Activated gamma-delta T cell (primary cell): ENCODE measurements at places on chromosomes 4 and X.

DNA sequence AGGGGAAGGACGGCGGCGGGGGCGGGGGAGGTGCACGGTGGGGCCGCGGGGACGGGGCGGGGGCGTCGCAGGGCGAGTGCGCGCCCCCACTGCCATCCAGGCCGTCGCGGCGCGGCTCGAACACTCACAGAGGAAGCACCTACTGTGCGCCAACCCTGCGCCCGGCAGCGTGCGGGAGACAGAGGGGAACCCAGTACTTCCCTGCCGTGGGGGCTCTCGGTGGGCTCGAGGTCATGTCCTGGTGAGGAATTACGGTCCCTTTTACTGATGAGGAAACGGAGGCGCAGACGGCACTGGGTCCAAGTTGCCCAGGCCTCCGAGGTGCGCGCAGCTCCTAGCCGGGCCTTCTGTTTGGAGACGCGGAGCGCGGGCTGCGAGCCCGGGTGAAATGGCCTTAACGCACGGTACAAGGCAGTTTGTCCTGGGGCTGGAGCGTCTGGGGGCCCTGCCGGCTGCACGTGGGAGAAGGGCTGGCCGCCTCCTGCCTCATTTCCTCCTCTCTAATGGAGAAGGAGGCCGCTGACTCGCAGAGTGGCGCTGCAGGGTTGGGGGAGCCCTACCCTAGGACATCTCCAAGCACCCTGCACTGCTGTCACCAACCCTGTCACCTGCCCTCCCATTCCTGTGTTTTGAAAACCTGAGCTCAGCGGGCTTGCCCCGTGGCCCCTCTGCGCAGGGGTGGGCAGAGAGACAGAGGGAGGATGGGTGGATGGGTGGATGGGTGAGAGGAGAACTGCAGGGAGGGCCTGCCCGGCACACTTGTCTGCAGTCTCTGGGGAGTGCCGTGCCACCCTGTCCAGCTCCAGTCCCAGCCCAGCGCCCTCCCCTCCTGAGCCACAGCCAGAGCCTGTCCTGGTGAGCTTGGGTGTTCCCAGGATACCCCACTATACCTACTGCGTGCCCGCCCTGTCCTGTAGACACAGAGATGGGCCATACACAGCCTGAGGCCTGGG lies 106.0 kb downstream of the ADRA2C start:
- no peak for DNase-seq

DNA sequence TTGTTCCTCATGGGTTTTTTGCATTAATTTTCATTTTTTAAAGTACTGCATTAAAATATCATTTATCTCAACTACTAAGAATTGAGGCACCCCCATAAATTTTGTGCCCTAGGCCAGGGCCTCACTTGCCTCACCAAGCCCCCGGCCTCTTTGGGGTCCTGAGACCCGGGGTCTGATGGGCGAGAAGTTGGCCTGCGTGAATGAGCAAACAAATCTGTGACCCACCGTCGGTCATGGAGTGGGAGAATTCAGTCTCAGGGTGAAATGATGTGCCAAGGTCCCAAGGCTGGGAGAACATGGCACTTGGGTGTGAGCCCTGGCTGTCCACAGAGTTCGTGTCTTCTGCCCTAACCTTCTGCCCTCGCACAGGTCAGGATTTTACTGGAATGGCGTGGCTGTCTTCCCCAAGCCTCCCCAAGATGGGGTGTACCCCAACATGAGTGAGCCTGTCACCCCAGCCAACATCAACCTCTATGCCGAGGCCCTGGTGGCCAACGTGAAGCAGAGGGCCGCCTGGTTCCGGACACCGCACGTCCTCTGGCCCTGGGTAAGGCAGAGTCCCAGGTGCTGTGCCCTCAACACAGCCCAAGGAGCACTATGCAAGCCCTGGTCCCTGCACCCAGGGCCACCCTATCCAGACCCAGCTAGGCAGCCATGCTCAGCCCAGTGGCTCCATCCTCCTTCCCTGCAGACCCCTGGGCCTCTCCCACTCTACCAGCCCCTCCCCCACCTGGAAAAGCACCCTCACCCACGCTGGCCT lies 18.0 kb downstream of the MAN2B2 start:
- no peak for DNase-seq

DNA sequence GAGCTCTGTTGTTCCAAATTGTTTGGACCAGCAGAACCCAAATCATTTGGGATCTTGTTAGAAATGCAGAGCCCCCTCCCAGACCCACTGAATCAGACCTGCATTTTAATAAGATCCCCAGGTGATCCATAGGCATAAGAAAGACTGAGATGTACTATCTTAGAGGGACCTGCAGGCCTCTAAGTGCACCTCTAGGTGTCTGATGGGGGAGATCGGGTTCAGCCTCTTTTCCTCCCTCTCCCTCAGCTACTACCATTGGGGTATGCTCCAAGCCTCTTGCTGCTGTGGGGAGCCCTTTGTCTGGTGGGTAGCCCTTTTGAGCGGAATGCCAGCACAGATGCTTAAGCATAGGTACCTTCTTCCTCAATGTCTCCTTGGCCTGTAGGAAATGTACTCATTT lies 63.8 kb upstream of the RPS6KA3 start:
- no peak for DNase-seq

GRCh38 chr4:92184566-92184965 lies 119.2 kb upstream of the GRID2 start:
- no peak for DNase-seq

GRCh38 chrX:51851507-51852085 lies 41.8 kb upstream of the MAGED1 start:
- no peak for DNase-seq

- DNase-seq: no peak
Measured at GRCh38 chr4:1978226-1978625, 30.5 kb downstream of the NELFA start.

DNA sequence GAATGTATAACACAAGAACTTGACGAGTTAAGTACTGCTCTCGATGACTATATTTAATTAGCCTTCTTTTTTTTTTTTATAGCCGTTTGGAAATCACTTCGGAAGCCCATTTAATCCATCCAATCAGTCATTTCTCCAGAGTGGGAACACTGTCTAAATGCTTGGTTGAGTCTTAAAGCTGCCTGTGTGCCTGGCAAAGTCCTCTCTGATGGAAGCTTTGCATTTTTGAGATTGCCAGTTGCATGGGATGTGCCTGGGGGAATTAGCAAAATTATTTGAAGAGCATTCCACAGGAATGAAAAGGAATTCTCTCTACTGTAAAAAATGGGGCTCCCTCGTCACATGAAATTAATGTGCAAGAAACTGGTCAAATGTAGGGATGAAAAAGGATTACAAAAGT lies 398.8 kb upstream of the RPS6KA3 start:
- no peak for DNase-seq

DNA sequence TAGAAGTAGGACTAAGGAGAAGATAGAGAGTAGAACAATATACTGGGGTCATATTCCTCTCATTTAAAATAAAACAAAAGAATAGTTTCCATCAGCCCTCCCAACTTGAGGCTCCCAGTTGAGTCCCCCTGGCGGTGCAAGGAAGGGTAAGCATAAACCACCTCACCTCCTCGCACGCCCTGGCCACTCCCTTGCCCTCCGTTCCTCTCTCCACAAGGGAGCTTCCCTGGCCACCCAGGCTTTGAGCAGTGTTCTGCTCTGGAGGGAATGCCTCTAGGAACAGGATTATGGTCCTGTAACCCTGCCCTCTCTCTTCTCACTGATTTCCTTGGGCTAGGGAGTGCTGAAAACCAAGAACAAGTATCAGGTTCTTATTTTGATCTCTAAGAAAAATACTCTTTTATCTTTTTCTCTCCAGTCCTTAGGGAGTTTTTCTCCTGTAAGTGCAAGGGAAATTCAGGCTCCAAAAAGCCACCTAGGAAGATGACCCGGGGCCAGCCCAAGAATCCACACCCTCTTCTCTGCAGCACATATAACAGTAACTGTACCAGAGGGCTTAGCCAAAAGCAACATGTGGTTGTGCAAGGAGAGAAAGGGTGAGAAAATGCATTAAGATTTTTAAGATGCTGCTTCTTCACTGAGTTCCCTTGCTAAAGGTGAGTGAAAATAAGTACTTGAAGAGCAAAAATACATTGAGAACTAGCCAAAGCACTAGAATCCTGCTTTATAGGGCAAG lies 69.9 kb downstream of the USP38 start:
- no peak for DNase-seq

DNA sequence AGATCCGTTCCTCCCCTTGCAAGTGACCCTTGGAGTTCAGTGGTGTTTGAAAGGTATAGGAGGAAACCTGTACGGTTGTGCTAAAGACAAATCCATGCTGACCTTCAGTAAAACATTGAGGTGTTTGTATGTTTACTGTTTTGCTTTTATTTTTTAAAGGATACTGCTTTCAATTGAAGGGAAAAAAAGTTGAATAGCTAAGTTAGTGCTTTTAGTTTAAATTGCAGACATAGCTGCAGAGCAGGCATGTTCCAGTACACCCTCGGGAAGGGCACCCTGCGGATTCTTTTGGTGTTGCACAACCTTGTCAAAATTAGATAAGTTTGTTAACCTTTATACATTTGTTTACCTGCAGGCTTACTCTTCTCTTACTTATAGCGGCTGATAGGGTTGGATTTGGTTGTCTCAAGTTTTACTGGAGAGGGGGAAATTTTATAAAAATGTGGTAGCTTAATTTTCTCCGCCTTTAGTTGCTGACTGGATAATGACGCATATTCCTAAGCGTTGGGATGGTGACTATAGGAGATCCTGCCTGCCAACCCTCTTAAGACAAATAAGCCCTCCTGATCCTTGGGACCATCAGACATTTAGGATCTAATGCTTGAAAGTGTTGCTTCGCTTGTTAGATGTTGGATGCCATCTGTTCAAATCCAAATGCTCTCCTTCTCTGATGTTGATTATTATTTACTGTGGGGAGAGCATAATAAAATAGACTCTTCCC lies 2.0 kb downstream of the RAPGEF2 start:
- no peak for DNase-seq

DNA sequence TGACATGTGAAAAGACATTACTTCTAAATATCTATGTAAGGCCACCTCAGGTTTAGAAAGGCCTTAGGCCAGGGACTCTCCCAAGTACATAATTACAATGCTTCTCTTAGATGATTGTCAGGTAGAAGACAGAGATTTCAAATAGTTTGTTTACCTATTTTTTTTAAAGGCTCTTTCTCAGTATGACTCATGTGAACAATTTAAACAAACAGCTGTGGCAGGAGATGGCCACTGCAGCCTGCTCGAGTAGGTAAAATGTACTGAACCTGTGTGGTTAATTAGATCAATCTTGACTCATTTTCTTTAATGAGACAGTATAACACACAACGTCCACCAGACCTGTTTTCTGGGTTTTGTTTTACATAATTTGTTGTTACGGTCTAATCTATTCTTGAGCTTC lies 50.2 kb downstream of the LEF1 start:
- DNase-seq: no peak

DNA sequence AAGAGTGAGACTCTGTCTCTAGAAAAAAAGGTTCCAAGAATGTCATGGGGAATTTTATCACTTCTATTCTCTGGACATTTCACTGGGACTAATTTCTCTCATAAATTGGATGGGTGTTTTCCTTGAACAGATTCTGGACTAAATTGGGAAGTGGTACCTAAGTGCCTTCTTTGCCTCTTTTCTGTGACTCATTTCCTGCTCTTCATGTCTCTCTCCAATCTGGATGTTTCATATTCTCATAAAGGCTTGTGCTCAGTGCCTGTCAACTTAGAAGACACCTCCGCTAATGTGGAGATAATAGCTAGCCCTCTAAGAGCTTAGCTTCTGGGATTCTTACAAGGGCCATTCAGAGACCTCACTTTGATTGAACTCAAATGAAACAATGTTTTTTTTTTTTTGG lies 38.0 kb upstream of the IGFBP7 start:
- no peak for DNase-seq

DNA sequence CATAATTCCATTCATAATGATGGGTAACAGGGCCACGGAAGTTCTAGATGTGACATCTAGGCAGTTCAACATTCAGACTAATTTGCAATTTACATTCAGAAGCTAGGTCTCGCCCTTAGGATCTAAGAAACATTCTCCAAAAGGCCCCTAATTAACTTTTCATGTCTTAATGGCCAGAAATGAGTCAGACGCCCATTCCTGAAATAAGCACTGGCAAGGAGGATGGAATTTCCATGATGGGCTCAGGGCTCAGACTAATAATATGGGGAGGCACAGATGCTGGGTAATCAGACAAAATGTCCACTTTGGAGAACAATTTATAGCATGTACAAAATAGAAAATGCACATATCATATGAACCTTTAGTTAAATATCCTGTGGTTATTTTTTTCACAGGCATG lies 102.8 kb upstream of the RPS6KA3 start:
- DNase-seq: no peak

GRCh38 chrX:21479695-21480270 lies 105.6 kb downstream of the CNKSR2 start:
- DNase-seq: no peak

- DNase-seq: peak; percentile 23
Measured at GRCh38 chrX:130097507-130098209, 12.6 kb downstream of the ELF4 start.

DNA sequence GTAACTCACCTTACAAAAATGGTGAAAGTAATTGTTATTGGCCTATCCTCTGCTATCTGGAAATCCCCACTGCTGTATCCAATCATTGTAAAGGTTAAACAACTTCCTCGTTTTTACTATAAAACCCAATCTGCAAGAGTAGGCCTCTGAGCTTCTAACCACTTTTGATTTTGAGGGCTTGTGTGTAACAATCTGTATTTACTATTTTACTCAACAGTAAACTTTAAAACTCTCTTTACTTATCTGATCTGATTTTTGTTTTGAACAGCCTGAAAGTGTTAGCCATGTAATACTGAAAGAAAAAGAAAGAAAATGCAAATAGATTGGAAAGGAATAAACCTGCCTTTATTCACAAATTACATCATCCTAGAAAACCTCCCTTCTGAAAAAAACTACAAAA lies 63.1 kb downstream of the SLC10A7 start:
- no peak for DNase-seq

DNA sequence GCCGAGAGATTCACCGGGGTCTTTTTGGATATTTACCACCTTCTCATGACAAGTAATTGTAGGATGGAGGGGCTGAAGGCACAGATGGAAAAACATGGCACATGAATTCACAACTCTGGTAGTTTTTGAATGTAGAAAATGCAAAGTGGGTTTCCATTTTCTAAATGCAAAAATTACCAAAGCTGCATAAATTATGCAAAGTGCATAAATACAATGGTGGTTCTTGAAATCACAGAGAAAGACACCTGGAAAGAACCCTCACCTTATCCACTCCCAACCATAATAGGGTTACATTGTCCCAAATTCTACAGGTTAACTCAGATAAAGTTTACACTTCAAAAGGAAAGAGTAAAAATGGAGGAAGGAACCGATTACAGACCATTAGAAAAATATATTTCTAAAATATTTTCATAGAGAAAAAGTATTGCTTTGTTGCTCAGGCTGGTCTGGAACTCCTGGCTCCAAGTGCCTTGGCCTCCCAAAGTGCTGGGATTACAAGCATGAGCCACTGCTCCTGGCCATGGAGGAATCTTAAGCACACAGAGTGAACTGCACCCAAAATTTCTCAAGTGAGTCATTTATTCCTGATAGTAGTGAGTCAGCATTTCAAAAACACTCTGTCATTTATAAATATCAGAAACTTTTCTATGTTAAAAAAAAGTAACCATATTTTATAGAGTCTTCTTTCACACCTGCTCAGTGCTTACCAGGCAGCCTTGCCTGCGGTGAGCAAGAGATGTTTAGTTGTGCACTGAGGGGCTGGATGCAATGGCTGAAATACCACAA lies 101.4 kb downstream of the FIP1L1 start:
- DNase-seq: no peak
